ENCODE measurements at places on chromosomes 5 and 9.

DNA sequence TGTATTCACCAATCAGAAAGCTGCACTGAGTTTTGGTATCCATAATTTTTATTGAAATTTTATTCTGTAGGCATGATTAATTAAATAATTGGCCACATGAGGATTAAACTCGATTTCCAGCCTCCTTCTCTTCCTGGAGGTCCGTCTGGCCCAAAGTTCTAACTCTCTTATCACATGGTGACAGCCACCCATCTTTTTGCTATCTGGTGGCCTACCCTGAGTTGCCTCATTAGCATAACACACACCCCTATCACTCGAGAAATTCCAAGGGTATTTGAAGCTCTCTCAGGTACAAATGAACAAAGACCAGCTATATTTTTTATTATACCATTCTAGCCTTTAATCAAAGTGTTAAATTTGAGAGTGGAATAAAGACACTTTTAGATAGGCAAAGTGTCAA is 57.7 kb downstream of the APC start:
- H3K36me3 ChIP-seq, result peaks cover 39% of the 10 kb centered on the region
- H3K27me3 ChIP-seq, result no peaks in the 10 kb centered on the region
- H3K4me3 ChIP-seq, result no peak overlapping the region
- DNase-seq, result no peak
- no peaks in the 10 kb centered on the region for H3K4me1 ChIP-seq

DNA sequence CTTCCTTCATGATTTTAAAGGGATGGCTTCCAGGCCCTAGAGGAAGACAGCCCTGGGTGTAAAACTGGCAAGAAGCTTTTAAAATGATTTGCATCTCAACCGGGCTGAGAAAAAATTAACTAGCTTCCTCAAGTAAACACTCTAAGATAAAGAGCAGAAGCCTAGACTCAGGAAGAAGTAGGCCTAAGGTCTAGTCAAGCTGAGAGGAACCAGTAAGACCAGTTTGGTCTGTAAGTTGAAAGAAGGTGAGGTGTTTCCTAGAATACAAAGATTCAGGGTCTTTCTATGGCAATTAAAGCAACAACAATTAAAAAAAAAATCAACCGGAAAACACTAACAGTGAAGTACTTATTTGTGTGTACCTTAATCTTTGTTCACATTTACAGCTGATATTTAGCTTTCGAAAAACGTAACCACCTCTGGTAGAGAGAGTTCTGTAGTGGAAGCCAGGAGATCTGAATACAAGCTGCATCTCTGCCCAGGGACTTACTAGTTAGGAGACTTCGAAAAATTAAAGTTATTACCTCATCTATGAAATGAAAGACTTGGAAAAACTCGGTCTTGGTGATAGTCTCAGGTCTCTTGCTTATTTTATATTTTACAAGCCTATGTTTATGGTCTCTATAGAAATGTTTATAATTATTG is 75.7 kb downstream of the TUSC1 start:
- H3K36me3 ChIP-seq, result no peaks in the 10 kb centered on the region
- peaks cover 2% of the 10 kb centered on the region for H3K27me3 ChIP-seq
- H3K27ac ChIP-seq, result no peak overlapping the region
- H3K4me1 ChIP-seq, result no peaks in the 10 kb centered on the region
- DNase-seq, result no peak

DNA sequence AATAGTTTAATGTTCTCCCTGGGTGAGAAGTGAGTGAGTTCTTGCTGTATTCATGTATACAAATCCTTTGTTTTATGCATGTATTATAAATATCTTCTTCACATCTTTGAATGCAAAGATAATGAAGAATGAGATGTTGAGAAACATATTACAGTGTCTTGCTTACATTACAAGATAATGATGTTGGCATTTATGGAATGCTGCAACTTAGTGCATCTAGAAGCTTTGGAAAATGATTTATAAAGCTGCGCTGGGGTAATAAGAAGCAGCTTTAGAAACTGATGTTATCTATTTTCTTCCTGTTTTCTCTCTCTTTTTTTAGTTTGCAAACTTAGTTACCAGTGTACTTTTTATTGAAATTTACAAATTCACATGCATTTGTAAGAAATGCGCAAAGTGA is 673.4 kb downstream of the KCTD16 start:
- DNase-seq, result no peak
- H3K4me3 ChIP-seq, result no peak overlapping the region
- H3K27ac ChIP-seq, result no peak overlapping the region

GRCh38 chr9:12702160-12702758 is 9.1 kb downstream of the TYRP1 start:
- no peaks in the 10 kb centered on the region for H3K36me3 ChIP-seq
- H3K4me3 ChIP-seq, result no peak overlapping the region
- no peaks in the 10 kb centered on the region for H3K27me3 ChIP-seq
- H3K27ac ChIP-seq, result no peak overlapping the region
- no peak for DNase-seq

GRCh38 chr9:9099646-9100045 is 1300.1 kb upstream of the DMAC1 start:
- H3K4me3 ChIP-seq, result no peak overlapping the region
- H3K27ac ChIP-seq, result no peak overlapping the region
- H3K36me3 ChIP-seq, result no peaks in the 10 kb centered on the region
- H3K27me3 ChIP-seq, result no peaks in the 10 kb centered on the region
- no peak for DNase-seq

GRCh38 chr9:110978516-110978915 is 59.8 kb downstream of the LPAR1 start:
- no peak for DNase-seq
- H3K4me3 ChIP-seq, result no peak overlapping the region
- no peak overlapping the region for H3K27ac ChIP-seq
- no peaks in the 10 kb centered on the region for H3K36me3 ChIP-seq

Measured in RWPE2 (cell line).